ENCODE measurements at places on chromosomes 13 and 19.

GRCh38 chr19:11435057-11435832 lies at the start of the genes ODAD3 and PRKCSH:
Gene ODAD3 (minus strand): TSS chr19:11435121. CDS start chr19:11435016, 105 bp downstream.
Gene PRKCSH (plus strand): TSS chr19:11435635. CDS start chr19:11436118, 483 bp downstream.
- peak; percentile 98 for DNase-seq

DNA sequence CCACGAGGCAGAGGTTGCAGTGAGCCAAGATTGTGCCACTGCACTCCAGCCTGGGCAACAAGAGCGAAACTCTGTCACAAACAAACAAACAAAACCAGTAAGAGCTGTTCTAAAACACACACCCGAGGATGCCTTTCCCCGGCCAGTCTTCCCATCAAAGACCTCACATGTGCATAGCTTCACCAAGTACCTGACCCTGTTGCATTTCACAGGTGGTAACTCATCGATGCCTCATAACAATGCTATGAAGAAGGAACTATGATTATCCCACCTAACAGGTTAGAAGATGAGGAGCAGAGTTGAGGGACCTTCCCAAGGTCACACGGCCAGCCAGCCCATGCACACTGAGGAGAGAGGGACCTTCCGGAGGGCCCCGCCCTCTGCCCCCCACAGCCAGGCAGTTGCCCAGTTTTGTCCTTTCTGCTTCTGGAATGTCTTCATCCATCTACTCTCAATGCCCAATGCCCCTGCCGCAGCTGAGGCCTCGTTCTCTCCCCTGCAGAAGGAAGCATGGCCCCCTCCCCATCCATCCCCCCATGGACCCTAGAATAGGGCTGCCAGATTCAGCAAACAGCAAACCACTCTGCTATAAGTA lies 16.8 kb upstream of the LENG8 start:
- DNase-seq, result no peak

- DNase-seq, result no peak
Measured at GRCh38 chr13:83449668-83450395, 432.4 kb downstream of the SLITRK1 start.

DNA sequence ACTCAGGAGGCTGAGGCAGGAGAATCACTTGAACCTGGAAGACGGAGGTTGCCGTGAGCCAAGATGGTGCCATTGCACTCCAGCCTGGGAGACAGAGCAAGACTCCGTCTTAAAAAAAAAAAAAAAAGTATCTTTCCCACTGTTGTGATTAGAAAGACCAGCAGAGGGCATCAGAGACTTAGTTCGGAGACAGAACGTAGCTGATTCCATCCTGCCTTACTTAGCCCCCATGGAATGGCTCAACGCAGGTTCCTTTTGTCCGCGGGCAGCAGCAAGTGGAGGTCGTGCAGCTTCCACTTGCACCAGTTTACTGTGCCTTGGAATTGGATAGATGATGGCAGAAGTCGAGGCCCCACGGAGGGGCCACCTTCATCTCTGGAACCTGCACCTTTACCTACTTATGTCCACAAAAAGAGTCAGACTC lies 8.1 kb downstream of the TIMM29 start:
- DNase-seq, result no peak

- no peak for DNase-seq
Measured at GRCh38 chr13:84784443-84785153, 902.3 kb upstream of the SLITRK1 start.

DNA sequence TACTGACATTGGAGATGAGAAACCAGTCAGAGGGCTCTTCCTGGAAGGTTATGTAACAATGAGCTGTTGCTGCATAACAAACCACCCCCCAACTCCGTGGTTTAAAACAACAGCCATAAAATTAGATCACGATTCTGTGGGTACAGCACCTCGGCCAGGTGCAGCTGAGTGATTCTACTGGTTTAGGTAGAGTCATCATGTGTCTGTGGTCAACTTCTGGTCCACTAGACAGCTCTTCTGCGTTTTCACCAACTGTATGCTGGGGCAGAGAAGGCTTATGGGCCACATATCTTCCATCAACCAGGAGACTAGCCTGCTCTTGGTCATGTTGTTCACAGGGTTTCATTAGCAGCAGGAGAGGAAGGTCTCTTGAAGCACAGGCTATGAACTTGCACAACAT lies 585.5 kb downstream of the KCTD12 start:
- no peak for DNase-seq

GRCh38 chr13:27264181-27264580 lies 6.4 kb upstream of the RASL11A start:
- DNase-seq, result no peak

GRCh38 chr13:39329182-39329639 lies 273.8 kb downstream of the LHFPL6 start:
- DNase-seq, result no peak

DNA sequence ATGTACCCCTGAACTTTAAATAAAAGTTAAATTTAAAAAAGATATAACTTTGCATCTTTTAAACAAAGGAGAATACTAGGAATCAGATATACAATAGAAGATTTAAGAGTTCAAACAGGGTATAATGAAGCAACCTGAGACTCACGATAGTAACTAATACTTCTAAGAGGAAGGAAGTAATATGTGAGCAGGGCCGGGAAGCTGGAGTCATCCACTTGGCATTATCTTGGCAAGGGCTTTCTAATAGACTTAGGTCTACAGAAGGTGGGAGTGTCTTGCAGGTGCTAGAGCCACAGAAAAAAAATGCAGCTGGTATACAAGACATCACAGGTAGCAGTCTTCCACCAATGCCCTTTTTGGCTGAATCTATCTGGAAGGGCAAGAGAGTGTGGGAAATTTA lies 231.9 kb downstream of the KCTD12 start:
- DNase-seq, result no peak

DNA sequence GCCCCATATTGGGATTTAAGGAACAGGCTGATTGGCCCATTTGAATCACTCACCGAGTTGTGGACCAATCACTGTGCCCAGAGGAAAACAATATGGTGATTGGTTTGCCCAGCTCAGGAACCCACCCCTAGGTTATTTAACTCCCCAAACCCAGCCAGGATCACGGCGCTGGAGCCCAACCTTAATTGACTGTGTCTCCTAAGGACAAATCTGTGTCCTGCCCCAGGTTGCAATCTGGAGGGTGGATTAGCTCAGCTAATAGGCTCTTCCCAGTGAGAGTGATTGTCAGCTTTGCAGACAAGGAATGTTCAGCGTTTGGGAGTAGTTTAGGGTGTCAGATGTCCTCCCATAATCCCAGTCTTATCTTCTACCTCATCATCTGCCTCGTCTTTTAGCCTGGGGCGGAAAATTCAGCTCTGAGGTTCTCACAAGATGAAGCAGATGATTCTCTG lies 3.5 kb upstream of the ZNF358 start:
- no peak for DNase-seq

- no peak for DNase-seq
Measured at GRCh38 chr13:45695198-45695730, 6.9 kb upstream of the CBY2 start.

DNA sequence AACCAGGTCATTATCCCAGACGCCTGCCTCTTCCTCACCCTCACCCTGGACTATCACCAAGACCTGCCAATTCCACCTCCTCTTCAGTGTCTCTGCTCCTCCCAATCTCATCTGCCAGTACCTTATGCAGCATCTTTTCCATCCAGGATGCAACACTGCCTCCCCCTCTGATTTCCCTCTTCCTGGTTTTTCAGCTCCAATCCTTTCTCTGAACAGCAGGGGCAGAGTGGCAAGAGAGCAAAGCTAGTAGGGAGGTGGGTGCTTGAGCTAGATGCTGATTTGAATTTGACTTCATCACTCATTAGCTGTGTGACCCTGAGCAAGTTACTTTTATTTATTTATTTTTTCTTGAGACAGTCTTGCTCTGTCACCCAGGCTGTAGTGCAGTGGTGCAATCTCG lies 25.6 kb upstream of the CABP5 start:
- no peak for DNase-seq

- no peak for DNase-seq
Measured at GRCh38 chr13:99861771-99862170, 109.8 kb downstream of the ZIC5 start.

DNA sequence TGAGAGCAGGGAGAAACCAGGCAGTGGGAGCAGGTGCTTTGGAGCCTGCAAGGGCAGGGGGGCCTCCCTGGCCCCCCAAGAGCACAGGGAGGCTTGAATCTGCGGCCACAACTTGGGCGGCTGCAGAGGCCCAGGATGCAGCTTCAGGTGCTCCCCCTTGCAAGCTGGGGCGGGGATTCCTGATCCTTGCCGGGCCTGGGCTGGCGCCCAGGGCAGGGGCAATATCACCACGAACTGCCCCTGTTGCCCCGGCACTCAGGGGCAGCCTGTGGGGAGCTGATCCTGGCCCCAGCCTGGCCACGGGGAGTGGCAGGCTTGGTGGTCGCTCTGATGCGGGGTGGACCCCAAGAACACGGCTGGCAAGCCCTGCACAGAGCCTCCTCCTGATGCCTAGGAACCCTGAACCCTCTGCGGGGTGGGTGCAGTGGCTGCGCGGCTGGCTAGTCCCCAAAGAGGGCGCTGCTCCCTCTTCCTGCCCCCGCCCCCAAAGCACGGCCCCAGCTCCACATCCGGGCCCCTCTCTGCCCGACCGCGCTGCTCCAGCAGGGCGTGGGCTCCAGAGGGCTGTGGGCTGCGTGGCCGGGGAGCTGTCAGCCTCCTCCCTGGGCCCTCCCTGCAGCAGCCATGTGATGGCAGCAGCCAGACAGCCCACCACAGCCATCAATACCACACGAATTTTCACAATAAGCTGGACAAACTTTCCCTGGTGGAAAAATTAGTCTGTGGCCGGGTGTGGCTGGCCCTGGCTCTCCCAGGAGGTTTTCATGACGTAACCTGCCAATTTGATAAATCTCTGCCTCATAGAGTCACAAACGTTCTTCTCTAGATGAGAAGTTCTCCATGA lies 21.0 kb downstream of the TNFSF9 start:
- peak; percentile 48 for DNase-seq

DNA sequence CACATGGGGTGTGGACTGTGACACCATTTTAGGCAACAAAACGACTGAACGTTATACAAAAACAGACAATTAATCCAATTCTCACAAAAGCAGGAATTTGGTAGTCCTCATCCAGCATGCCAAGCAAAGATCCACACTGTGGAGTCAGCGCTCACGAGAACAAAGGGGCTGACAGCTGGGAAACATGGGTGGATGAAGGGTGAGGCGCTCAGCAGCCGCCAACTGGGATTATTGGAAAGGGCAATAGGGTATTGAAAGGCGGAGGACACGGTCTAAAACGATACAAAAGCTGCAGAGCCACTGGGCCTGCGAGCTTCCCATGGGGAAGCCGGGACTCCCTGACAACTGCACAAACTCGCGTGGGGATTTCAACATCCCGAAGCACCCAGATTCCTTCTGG lies 4.7 kb upstream of the ZNF813 start:
- DNase-seq, result no peak

- DNase-seq, result no peak
Measured at GRCh38 chr13:111908361-111908760, 158.6 kb upstream of the SOX1 start.

GRCh38 chr13:59166174-59166573 lies 997.6 kb downstream of the DIAPH3 start:
- DNase-seq, result no peak

GRCh38 chr13:79386125-79386826 lies 19.8 kb downstream of the RBM26 start:
- no peak for DNase-seq

GRCh38 chr19:40592170-40592569 lies 9.0 kb upstream of the LTBP4 start:
- no peak for DNase-seq

DNA sequence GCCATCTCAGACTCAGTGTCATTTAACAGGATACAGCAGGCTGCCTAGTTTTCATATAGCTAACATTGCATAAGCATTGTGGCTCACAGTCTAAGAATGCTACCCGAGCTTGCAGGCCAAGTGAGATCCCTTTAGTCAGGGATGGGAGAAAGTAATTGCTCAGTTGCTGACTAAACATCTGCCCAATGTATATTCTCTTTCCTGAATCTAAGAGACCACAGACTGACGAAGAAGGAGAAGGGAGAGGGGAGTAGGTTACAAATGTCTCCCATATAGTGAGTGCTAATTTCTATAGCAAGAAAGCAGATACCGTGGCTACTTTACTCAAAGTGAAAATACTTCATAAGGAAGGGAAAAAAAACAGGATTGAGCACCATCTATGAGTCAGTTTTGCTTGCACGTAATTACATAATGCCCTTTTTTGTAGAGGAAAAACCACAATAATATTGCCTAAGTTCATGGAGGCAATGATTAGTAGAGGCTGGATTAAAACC lies 453.9 kb downstream of the COG6 start:
- no peak for DNase-seq

- no peak for DNase-seq
Measured at GRCh38 chr13:29111446-29111845, 291.3 kb downstream of the MTUS2 start.
